Head of caudate nucleus (tissue), 42 donors: ENCODE measurements at places on chromosomes 1 and 21.

GRCh38 chr1:9714257-9714718 lies 62.8 kb downstream of the PIK3CD start:
- no peak for DNase-seq

DNA sequence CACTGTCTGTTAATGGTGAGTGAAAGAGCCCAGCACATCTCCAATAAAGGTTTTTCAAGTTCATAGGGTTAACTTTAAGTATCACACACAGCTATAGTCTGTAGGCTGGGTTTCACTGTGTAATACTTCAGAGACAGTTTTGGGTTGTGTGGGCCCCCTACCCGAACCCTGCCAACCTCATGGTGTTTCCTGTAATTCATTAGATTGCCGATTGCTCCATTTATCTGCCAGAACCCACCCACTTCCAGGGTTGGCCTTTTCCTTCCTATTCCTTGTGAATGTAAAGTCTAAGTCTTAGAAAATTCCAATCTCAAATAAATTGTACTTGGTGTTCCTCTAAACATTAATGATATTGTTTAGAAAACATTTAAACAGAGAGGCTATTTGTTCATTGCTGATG lies 43.6 kb downstream of the CTTNBP2NL start:
- no peak for DNase-seq

GRCh38 chr1:177873238-177873637 lies 96.6 kb downstream of the SEC16B start:
- DNase-seq: peak; percentile 59

DNA sequence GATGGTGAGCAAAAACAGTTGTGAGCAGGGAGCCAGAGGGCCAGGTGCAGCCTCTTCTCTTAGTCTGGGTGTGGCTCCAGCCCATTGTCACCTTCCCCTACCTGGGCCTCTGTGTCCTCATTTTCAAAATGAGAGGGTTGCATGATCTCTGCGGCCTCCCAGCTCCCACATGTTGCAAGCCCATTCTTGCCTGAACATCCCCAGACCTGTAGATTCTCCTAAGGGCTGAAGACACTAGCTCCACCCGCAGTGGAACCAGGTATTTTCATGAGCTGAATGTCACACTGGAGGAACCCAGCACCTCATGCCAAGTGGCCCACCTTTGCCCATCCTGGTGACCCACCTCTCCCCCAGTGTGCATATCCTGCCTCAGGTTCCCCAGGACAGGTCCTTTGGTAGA lies 12.3 kb downstream of the IKBKE start:
- no peak for DNase-seq

DNA sequence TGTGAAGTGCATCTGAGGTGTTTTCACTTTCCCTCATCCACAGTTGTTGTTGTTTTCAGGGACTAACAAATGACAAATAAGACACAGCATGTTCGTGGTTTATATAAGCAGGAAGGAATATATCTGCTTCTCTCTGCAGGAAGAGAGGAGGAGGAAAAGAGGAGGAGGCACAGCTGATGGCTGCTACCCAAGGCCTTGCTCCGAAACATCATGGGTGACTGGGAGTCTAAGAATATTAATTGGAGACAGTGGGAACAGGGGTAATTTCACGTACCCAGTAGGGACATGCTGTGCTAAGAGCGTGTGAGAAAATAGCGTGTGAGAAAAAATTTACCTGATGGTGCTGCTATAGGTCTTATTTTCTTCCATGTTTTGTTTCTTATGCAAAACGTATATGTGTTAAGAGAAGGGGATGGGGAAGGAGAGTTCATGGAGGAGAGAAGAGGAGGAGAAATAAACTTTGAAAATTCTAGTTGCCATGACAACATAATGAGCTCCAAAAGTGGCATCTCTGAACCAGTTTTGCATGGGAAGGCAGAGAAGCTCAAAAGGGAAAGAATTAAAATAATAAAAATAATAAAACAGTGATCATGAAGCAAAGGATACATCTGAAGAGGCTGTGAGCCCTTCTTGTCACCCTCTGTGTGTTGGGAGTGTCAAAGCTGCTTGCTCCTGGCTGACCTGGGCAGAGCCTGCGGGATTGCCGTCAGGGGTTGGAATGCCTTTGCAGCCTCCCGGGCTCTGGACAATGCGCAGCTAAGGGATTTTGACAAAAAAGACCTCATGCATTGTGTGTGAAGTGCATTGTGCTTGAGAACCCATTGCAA lies 192.0 kb downstream of the CACNA1E start:
- peak; percentile 49 for DNase-seq

GRCh38 chr1:89953131-89953626 lies 41.7 kb upstream of the ZNF326 start:
- DNase-seq: no peak

- DNase-seq: peak; percentile 88
Measured at GRCh38 chr1:58768971-58769808, 14.7 kb downstream of the JUN start.
